ENCODE measurements at places on chromosomes 5 and 9.
A peak's percentile ranks its signal among the peaks of the same experiment; 100 is the strongest.

DNA sequence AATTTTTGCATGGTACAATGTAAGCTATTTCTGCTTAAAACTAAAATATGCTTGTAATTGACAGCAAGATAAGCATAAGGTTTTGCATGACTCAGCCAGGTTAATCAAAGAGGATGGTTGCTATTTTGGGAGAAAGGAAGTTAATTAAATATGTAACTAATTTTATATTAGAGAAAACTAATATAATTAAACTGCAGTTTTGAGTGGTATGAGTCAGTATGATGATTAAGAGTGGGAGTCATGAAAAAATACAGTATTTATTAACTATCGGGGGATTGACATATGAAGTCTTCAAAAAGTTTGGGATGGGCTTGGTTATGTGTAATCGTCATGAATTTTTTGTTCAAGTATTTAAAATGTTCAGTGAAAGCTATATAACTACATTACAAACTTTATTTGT, 54.0 kb upstream of the CDK20 start:
- no peaks in the 10 kb centered on the region for H3K27me3 ChIP-seq
- no peak overlapping the region for H3K4me3 ChIP-seq
- H3K4me1 ChIP-seq: no peaks in the 10 kb centered on the region

GRCh38 chr5:177957241-177957640, 38.8 kb downstream of the PROP1 start:
- no peaks in the 10 kb centered on the region for H3K27me3 ChIP-seq
- DNase-seq: no peak
- H3K27ac ChIP-seq: no peak overlapping the region
- peaks cover 2% of the 10 kb centered on the region for H3K36me3 ChIP-seq
- H3K4me1 ChIP-seq: no peaks in the 10 kb centered on the region

- DNase-seq: no peak
- H3K4me3 ChIP-seq: no peak overlapping the region
- H3K4me1 ChIP-seq: no peaks in the 10 kb centered on the region
- H3K27me3 ChIP-seq: no peaks in the 10 kb centered on the region
Measured at GRCh38 chr5:61817472-61818326, 485.6 kb downstream of the ZSWIM6 start.

GRCh38 chr5:7991125-7991821, 122.3 kb downstream of the MTRR start:
- DNase-seq: no peak
- H3K4me1 ChIP-seq: no peaks in the 10 kb centered on the region

DNA sequence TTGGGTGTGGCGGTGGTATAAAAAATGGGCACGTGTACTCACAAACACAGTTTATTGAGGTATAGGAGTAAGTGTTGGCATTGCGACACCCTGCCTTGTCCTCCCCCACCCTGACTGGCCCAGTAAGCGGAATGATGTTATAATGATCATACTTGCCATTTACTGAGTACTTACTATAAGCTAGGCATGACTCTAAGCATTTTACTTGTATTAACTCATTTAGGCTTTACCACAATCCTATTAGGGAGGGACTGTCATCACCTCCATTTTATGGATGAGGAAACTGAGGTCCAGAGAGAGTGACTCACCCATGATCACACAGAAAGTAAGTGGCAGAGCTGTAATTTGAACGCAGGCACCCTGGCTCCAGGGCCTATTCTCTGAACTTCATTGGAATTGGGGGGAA, 2.3 kb downstream of the SMIM3 start:
- H3K27me3 ChIP-seq: no peaks in the 10 kb centered on the region
- no peak overlapping the region for H3K27ac ChIP-seq
- H3K4me1 ChIP-seq: peaks cover 69% of the 10 kb centered on the region
- DNase-seq: no peak
- H3K36me3 ChIP-seq: no peaks in the 10 kb centered on the region

GRCh38 chr5:135039271-135040033, 5.4 kb upstream of the PITX1 start:
- H3K4me1 ChIP-seq: peaks cover 29% of the 10 kb centered on the region
- no peak overlapping the region for H3K27ac ChIP-seq
- no peaks in the 10 kb centered on the region for H3K36me3 ChIP-seq
- peaks cover 88% of the 10 kb centered on the region for H3K27me3 ChIP-seq
- no peak overlapping the region for H3K4me3 ChIP-seq

GRCh38 chr9:36625006-36625615, 52.4 kb downstream of the MELK start:
- no peak overlapping the region for H3K27ac ChIP-seq
- DNase-seq: no peak
- H3K4me1 ChIP-seq: no peaks in the 10 kb centered on the region
- H3K36me3 ChIP-seq: no peaks in the 10 kb centered on the region
- no peaks in the 10 kb centered on the region for H3K27me3 ChIP-seq

DNA sequence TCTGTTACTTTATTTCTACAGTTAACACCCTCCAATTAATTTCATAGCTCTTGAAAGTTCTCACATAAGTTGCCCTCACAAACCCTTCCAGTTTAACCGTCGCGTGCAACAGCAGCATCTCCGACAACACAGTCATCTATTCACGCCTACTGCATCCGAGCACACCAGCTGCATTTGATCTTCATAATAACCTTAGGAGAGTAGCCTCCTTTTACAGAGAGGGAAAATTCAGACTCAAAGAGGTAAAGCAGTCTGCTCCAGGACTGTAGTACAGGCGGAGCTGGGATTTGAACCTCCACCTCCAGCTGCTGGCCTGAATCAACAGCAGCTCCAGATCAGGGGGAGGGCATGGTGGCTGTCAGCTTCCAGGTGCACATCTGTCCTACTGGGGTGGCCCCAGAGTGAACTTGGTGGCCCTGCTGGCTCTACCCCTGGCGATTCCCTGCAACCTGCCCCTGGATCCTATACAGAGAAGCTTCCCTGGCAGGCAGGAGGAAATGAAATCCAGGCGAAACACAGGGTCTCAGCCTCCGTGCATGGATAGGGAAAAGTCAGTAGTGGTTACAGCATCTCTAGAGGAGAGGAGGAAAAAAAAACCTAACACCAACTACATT, 71.6 kb upstream of the UNC5A start:
- peaks cover 11% of the 10 kb centered on the region for H3K4me1 ChIP-seq
- DNase-seq: no peak
- no peaks in the 10 kb centered on the region for H3K36me3 ChIP-seq
- no peak overlapping the region for H3K27ac ChIP-seq

DNA sequence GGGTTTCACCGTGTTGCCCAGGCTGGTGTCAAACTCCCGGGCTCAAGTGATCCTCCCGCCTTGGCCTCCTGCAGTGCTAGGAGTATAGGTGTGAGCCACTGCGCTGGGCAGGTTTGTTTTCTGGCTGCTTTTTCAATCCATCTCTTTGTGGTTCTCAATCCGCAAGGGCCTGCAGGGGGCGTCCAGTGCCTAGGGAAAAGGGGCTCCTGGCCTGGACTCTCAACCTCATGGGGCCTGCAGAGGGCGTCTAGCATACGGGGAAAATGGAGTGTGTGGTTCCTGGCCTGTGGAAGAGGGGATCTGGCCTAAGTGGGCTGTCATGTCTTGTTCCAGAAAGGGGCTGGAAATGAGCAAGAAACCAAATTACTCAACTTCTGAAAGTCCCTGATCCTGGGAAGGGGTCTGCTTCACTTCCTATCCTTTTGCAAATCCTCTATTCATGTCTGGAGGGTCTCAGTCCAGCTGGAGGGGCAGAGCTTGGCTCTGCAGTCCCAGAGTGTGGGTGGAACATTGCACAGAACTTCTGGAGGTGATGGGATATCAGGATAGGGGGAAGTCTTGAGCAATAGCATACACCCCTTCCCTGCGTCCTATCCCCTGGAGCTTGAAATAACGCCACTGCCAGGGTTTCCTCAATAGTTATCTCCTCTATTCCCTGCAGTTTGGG, 12.7 kb upstream of the CCL27 start:
- no peaks in the 10 kb centered on the region for H3K36me3 ChIP-seq
- peak; percentile 47 for DNase-seq
- no peaks in the 10 kb centered on the region for H3K27me3 ChIP-seq
- H3K27ac ChIP-seq: no peak overlapping the region
- H3K4me1 ChIP-seq: no peaks in the 10 kb centered on the region

GRCh38 chr5:148457183-148457620, 73.4 kb downstream of the FBXO38 start:
- no peaks in the 10 kb centered on the region for H3K4me1 ChIP-seq
- no peak for DNase-seq
- H3K36me3 ChIP-seq: no peaks in the 10 kb centered on the region

DNA sequence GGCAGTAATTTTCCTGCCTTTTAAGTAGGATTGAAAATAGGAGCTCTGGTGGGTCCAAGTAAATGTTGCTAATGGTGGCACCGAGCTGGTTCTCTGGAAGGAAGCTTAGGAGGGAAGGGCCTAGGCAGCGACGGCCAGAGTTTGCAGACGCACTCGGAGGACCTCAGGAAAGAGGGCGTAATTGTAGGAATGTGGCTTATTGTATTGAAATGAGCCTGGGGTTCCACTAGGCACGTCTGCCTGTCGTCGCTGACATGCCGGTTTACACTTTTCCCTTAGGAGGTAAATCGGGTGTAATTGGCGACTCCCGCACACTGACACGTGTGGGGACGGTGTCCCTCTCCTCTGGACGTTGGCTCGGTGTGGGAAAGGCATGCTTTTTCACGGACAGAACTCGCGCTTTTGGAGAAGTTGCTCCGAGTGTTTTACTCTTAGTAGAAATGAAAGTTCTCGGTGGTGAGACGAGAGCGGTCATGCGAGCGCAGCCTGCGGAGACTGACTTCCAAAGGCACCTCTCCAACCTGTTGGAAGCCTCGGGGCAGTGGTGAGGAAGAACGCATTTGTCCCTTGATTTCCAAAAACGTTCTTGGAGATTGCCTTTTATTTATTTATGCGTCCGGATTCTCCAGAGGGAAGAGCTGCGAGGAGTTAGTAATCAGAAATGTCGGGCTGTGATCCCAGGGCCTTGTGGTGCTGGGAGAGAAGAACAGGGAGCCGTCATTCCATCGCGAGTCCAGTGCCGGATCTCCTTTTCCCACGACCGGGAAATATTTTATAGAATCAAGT, 1.3 kb downstream of the NR4A3 start:
- H3K36me3 ChIP-seq: no peaks in the 10 kb centered on the region
- peaks cover 67% of the 10 kb centered on the region for H3K4me1 ChIP-seq
- peak overlapping the region; percentile 82 for H3K4me3 ChIP-seq
- DNase-seq: peak; percentile 51
- peaks cover 46% of the 10 kb centered on the region for H3K27me3 ChIP-seq
- H3K27ac ChIP-seq: no peak overlapping the region

DNA sequence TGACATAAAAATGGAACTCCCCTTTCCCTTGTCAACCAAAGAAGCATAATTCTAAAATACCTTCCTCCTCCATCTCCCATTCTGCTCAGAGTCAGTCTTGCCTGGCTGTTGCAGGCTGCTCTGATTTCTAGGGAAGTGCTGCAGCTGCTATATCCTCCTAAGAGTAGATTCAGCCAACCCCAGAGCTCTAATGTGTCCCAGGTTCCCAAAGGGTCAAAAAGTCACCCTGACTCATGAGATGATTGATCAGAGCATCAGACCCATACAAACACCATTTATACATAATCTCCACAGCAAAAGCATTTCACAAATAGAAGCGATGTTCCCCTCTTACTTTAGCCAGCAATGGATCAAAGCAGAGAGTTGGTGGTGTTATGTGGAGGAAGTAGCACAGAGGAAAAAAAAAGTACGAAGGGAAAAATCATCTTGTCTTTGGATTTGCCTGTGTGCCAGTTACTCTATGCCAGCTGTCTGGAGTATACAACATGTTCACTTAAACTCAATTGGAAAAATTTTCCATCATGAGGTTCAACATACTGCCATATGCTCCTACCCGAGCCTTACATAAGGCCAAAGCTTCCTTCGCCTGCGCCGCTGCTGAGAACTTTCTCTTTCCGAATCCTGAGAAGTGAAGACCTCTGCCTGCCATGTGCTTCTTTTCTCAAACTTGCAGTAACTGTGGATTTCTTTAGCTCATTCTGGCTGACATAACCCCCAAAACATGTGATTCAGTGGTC, 258.0 kb downstream of the TLE4 start:
- no peak for DNase-seq
- no peaks in the 10 kb centered on the region for H3K36me3 ChIP-seq
- no peak overlapping the region for H3K4me3 ChIP-seq

- DNase-seq: no peak
- H3K27me3 ChIP-seq: no peaks in the 10 kb centered on the region
- no peaks in the 10 kb centered on the region for H3K4me1 ChIP-seq
- H3K4me3 ChIP-seq: no peak overlapping the region
Measured at GRCh38 chr5:78827725-78828124, 157.4 kb downstream of the ARSB start.

DNA sequence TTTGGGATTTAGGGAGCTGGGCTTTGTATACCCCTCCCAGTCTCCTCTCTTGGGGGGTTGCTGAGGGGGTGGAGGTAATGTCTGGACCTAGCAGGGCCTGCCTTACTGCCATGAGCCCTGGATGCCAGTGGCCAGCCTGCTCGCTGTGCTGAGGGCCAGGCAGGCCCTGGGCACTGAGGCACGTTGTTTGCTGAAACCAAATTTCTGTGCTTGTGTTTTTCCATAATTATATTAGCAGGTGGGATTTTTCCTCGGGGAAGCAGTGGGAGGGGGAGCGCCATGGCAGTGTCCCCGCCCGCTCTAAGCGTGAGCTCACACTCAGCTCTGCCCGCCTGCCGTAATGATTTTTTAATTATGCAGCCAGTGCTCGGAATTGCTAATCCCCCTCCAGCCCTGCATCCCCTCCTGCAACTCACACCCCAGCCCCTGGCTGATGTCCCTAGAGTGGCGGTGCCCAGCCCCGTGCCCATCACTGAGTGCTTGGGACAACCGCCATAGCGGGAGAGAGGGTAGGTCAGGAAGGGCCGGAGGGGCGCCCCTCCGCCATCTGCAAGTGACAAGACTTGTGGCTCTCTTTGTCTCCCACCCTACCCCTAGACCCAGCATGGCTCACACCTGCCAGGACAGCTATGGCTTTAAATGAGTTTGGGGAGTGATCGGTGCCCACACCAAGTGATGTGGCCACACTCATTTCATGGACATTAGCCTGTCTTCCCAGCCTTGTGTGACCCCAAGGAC, 20.9 kb downstream of the CXXC5 start:
- peaks cover 61% of the 10 kb centered on the region for H3K4me1 ChIP-seq
- no peak overlapping the region for H3K27ac ChIP-seq
- H3K27me3 ChIP-seq: no peaks in the 10 kb centered on the region
- H3K36me3 ChIP-seq: no peaks in the 10 kb centered on the region

DNA sequence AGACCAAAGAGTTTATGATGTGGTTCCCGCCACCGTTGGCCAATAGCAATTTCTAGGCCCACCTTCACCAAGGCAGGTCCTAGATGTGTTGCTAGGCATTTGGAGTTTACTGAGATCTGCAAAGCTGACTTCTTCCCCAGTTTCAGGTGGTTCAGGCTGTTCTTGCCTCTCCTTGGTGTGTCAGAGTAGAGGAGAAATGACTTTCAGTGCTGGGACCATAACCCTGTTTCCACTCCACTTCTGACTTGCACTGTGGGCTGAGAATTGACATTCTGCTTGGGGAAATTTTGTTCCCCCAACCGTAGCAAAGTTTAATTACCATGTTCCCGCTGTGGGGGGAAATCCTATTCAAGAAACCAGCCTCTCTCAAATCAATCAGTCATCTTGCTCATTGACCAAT, 128.0 kb upstream of the GABRP start:
- no peak overlapping the region for H3K27ac ChIP-seq
- H3K4me1 ChIP-seq: no peaks in the 10 kb centered on the region
- H3K27me3 ChIP-seq: peaks cover 5% of the 10 kb centered on the region
- no peak overlapping the region for H3K4me3 ChIP-seq
- DNase-seq: no peak

- no peaks in the 10 kb centered on the region for H3K36me3 ChIP-seq
- no peak for DNase-seq
- H3K4me3 ChIP-seq: no peak overlapping the region
- H3K27me3 ChIP-seq: no peaks in the 10 kb centered on the region
Measured at GRCh38 chr9:69199769-69200470, 25.8 kb downstream of the TJP2 start.

- H3K27me3 ChIP-seq: peaks cover 28% of the 10 kb centered on the region
- no peaks in the 10 kb centered on the region for H3K36me3 ChIP-seq
- no peaks in the 10 kb centered on the region for H3K4me1 ChIP-seq
- no peak for DNase-seq
Measured at GRCh38 chr5:579746-580366, 32.3 kb upstream of the CEP72 start.

Measured in CD4-positive, alpha-beta T cell (primary cell).